ENCODE measurements at places on chromosomes 6 and 20.

- DNase-seq: no peak
Measured at GRCh38 chr6:130766239-130767144, 60.7 kb upstream of the SMLR1 start.

DNA sequence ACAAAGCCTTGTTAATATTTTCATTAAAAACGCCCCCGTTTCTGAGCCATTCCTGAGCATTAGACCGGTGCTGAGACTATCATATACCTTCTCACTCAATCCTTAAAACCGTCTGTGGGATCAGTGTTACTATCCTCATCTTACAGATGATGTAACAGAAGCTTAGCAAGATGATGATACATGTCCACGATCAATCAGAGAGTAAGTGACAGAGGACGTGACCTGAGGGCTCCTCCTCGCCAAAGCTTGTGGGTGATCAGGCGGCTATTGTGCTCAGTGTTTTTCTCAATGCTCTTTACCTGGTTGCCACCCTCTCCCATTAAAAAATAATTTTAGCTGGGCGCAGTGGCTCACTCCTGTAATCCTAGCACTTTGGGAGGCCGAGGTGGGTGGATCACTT is 113.1 kb downstream of the MTHFD1L start:
- DNase-seq: no peak

- DNase-seq: peak; percentile 45
Measured at GRCh38 chr6:150408842-150409241, 40.0 kb downstream of the IYD start.

GRCh38 chr6:40960742-40961430 is 78.1 kb downstream of the UNC5CL start:
- no peak for DNase-seq

- no peak for DNase-seq
Measured at GRCh38 chr20:61876952-61877728, 188.5 kb downstream of the TAF4 start.

- no peak for DNase-seq
Measured at GRCh38 chr6:115882771-115883170, 177.9 kb downstream of the FRK start.

DNA sequence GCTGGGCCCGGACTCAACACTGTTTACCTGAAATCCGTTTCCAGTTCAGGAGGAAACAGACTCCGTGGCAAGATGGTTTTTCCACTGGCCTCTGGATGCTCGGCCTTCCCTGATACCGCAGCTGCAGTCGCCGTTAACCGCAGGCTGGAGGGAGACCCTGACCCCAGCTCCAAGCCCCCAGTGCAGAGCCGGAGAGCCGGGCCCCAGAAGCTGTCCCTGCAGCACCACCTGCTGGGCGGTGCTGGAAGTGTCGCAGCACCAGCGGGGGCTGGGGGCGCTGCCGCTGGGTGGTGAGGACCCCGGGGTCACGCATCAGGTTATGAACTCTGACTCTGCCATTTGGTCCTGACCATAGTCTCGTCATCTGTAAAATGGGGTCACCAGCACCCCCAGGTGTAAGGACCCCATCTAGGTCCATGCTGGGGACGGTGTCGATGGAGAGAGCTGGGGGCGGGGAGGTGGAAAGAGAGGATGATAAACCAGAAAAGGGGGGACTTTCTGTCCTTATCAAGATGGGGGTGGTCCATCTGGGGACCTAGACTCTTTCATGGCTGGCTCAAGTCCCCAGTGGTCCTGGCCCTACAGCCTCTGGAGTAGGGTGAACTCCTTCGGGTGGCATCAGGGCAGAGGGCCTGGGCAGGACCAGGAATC is 20.8 kb upstream of the CHRNA4 start:
- no peak for DNase-seq

DNA sequence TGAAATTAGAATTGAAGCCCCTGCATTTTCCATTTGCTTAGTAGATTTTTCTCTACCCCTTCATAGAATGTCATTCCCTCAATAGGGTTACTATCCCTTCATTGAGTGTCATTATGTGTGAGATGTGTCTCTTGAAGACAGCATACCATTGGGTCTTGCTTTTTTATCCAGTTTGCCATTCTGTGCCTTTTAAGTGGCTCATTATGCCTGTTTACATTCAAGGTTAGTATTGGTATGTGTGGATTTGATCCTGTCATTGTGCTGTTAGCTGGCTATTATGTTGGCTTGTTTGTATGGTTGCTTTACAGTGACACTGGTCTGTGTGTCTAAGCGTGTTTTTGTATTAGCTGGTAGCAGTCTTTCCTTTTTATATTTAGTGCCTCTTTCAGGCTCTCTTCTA is 25.7 kb upstream of the TCF21 start:
- no peak for DNase-seq

DNA sequence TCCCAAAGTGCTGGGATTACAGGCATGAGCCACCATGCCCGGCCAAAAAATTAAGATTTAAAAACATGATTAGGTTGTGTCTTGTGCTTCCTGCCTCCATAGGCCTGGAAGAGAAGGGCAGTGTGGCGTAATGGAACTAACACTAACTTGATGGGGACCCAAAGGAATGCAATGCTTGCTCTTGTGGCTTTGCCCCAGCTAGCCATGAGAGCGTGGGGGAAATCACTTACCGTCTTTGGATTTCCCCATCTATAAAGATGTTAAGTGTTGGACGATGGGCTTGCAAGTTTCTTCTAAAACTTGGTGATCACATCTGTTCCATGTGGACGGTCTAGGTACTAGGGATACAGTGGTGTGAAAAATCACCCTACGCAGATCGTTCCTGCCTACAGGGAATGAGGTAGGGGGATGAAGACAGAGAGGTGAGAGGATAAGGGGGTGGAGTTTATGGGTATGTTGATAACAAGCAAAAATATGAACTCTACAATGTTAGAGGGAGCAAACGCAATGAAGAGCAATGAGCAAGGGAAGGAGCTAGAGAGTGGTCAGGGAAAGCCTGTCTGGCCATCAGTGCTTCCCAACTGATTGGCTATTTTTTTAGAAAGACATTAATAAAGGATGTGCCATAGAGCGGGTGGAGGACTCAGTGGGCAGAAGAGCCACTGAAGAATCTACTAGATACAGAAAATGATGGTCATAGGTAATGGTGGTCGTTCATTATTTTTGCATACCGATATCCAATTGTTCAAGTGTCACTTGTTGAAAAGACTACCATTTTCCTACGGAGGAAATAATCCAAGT is 165.2 kb downstream of the BCAS1 start:
- DNase-seq: no peak

GRCh38 chr6:14488180-14488579 is 370.6 kb downstream of the CD83 start:
- DNase-seq: no peak

DNA sequence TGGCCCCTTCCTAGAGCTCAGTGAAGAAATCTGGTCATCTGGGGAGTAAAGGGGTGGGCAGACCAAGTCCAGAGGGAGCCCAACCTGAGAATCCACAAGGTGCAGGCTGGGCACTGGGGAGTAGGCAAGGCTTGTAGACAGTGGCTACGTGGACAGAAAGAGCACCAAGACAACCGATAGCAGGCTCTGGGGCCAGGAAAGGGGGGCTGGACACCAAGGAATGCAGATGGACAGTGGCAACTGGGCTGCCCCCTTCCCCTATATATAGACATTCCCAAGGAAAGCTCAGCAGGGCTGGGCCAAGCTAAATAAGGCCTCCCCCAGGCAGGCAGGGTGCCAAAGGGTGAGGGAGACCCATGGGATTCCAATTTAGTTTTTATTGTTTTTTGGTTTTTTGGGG is 1.5 kb upstream of the TNNC2 start:
- no peak for DNase-seq

GRCh38 chr20:50784464-50784863 is 10.4 kb upstream of the BCAS4 start:
- DNase-seq: no peak

DNA sequence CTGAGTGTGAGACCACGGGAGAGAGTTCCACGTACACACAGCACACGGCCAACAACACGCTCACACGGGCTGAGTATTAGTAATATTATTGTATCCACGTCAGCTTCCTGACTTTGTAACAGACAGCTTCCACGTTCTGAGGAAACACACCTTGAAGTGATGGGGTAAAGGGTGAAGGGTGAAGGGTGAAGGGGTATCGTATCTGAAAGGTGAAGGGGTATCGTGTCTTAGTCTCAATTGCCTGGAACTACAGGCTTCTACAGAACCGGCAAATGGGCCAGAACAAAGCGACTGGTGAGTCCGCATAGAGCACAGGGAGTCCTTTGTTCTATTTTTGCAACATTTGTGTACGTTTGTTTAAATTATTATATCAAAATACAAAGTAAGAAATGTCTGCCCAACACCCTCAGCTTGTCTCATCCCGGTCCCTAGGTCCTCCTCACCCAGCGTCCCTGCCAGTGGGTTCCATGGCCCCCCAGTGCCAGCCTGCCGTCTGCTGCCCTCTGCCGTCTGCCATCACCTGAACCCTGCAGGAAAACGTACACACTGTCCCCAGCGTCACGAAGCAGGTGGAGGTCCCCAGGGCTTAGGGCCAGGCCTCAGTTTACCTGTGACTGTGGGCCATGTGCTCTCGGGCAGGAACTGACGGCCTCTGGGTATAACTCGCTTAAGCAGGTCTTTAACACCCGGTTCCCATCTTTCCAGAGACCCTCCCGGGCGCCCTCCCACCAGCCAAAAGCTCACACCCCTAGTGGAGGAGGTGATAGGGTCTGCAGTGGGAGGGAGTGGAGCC is 4.4 kb upstream of the HELZ2 start:
- no peak for DNase-seq

GRCh38 chr6:41298785-41299502 is 12.5 kb upstream of the TREM1 start:
- no peak for DNase-seq

- no peak for DNase-seq
Measured at GRCh38 chr6:154341871-154342270, 14.7 kb downstream of the IPCEF1 start.

DNA sequence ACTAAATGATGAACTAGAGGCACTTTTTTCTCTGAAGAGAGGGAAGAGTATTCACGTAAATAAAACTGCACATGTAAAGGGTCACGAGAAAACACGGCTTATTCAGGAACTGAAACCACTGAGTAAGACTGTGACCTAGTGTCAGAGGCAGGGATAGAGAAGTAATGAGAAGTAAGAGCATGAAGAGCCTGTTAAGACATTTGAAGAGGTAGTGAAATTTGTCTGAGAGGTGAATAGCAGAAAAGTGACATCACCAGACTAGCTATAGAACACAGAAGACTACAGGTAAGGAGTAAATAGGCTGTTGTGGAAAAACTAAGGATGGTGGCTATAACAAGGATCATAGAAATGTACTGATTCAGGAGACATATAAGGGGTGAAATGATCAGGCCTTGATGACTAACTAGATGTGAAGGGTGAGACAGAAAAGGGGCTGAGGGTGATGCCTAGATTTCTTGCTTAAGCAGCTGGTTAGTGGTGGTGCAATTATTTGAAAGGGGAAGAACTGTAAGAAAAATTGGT is 76.8 kb downstream of the REV3L start:
- no peak for DNase-seq

DNA sequence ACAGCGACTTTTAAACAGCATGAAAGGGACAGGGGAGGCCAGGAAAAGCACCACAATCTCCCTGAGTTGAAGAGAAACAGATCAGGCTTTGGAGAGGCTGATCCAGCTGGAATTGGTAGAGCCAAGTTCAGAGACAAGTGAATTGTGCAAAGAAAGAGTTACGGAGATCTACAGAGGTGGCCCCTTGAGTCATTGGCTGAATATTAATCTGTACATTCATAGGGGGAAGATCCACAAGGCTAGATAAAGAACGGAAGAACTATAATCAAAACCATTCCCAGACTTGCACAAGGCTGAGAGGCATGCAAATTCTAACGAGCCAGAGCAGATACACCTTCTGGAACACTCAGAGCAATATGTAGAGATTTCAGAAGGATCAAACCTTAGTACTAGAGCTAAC is 14.2 kb upstream of the FOXQ1 start:
- no peak for DNase-seq

GRCh38 chr6:11613858-11614257 is 76.3 kb downstream of the TMEM170B start:
- no peak for DNase-seq

DNA sequence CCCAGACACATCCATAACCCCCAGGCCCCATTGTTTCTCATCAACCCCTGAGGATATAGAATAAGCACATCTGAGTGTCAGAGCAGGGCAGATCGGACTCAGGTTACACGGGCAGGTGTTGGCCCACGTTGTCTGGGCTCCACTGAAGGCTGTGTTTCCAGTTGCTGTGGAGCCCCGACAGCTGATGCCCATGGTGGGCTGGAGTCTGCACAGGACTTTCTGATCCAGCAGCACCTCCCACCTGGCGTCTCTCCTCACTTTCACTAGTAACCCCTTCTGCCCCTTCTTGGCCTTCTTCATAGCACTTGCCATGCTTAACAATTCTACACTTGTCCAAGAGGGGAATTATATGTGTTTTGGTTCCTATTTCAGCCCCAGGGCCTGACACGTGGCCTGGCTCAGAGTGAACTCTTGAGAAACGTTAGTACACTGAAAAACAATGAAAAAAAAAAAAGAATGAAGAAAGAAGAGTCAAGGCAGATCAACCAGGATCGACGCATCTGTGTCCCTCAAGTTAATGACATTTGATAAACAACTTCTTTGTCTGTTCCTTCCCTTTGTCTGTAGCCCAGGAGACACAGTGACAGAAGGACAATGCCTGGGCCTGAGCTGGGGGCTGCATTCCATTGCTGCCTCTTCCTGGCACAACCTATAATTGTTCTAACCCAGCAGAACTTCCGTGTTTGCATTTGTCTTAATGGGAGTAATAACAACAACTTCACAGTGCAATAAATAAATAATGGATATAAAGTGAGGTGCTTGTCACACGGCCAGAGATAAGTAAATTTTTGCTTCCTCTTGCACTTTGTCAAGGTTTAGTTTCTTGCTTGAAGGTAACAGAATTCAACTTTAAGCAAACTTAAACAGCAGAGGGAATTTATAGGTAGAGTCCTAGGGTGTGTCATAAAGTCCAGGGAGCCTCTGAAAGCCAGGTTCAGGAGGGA is 224.2 kb upstream of the SSTR4 start:
- DNase-seq: no peak

GRCh38 chr6:164749221-164750064 is 560.0 kb downstream of the C6orf118 start:
- no peak for DNase-seq

DNA sequence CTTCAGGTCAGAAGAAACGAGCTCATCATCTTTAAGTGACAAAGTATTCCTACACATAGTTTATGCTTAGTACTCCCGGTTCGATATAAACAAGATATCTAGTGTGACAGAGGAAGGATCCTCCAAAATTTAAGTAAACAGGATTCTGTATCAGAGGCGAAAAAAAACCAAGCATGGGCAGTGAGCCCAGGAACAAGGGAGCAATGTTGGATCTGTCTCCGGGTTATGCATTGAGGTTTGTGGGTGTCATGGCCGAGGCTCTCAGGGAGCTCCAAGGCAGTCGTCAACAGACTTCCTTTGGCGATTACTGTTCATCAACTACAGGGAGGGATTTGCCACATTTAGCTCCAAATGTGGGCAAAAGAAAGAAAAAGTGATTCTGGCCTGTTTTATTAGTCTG is 319.5 kb downstream of the CBLN4 start:
- DNase-seq: no peak

GRCh38 chr20:45469336-45470261 is at the start of gene WFDC2:
Gene WFDC2, plus strand, starts transcription at chr20:45469753. Its CDS starts 29 bp downstream, at chr20:45469782.
- DNase-seq: no peak

GRCh38 chr6:164346631-164347030 is 932.1 kb downstream of the QKI start:
- no peak for DNase-seq

Data from T47D (cell line).